Caki2 (cell line): ENCODE measurements at places on chromosomes 7 and 10.

DNA sequence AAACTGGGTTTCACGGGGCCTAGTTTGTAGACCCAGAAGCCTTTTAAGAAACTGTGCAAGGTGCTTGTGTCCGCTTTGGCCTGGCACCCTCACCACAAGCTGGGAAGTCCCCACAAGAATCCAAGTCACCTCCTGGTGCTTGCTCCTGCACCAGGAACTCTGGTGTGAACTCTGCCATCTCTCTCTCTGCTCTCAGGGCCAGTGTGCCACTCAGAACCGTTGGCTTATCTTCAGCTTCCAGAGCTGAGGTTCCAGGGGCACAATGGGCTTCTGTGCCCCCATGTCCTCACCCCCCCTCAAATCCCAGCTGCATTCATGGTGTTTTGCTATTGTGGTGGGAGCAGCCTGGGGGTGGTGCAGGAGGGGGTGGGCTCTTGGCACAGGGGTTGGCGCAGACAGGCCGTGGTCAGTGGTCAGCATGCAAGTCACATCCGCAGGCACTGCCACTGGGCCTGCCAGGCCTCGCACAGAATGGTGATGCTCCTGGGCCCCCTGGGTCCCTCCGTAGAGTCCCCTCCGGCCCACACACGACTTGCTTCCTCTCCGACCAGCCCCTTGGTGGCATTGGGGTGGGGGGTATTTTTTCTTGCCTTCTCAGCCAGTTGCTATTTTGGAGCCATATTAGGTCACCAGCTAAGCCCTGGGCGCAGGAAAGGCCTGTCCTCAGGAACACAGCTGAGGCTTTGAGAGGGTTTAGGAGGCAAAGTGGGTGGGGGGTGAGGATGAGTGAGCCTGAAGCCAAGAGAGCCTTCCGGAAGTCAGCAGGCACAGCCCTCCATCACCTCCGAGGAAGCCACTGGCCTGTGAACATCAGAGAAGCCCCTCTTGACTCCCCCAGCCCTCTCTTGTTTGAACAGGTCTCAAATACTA is 3.0 kb downstream of the ZCCHC24 start:
- DNase-seq: no peak

DNA sequence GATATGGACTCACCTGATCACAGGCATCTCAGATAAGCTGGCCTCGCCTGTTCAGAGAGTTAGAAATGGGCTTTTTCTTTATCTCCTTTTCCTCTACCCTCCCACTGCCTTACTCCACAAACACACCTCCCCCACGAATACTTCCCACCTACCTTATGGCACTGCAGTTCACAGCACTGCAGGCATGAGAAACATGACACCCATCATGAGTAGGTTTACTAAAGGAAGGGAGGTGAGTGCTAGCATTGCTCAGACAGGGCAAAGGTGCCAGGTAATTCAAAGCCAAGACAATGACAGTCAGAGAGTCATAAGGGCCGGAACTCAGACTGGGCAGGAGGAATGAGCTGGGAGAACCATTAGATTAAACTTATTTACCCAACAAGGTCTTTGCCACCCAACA is 220.6 kb downstream of the FAM107B start:
- DNase-seq: peak; percentile 56

DNA sequence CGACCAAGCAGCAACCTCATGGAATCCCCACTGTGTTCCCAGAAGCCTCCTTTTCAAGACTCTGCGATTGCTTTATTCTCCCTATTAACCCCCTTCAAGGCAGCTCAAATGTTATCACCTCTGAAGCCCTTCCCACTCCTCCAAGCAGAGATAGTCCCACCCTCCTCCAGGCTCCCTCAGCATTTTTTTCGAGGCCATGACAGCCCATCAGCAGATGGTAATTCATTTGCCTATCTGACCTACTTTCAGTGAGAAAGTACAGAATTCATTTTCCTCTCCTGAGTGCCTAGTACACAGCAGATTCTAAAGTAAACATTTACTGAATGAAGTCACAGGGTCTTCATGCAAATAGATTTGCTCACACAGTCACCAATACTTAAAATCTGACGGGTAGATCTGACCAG is 47.8 kb downstream of the HERPUD2 start:
- DNase-seq: no peak

DNA sequence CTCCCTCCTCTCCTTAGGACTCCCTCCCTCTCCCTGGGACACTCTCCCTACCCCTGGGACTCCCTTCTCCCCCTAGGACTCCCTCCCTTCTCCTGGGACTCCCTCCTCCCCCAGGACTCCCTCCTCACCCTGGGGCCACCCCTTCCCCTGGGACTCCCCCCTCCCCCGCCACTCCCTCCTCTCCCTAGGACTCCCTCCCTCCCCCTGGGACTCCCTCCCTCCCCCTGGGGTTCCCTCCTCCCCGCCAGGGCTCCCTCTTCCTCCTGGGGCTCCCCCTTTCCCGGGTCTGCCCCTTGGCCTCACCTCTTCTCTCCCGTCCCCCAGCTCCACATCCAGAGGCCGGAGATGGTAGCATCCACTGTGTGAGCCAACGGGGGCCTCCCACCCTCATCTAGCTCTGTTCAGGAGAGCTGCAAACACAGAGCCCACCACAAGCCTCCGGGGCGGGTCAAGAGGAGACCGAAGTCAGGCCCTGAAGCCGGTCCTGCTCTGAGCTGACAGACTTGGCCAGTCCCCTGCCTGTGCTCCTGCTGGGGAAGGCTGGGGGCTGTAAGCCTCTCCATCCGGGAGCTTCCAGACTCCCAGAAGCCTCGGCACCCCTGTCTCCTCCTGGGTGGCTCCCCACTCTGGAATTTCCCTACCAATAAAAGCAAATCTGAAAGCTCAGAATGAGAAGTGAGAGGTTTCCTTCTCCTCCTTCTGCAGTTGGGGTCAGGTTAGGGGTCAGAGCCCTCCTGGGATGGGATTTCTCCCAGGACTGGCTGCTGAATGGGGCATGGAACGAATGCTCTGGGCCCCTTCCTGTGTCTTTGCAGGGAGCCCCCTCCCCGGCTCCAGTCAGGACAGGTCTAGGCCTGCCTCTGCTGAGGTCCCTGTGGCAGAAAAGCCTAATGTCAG is 1.4 kb upstream of the MUC17 start:
- no peak for DNase-seq

- DNase-seq: no peak
Observed at GRCh38 chr7:122454776-122455507, 150.4 kb upstream of the FEZF1 start.

GRCh38 chr10:106873770-106874603 is 290.5 kb downstream of the SORCS1 start:
- DNase-seq: no peak

- DNase-seq: no peak
Observed at GRCh38 chr10:120791316-120791715, 59.8 kb upstream of the WDR11 start.

DNA sequence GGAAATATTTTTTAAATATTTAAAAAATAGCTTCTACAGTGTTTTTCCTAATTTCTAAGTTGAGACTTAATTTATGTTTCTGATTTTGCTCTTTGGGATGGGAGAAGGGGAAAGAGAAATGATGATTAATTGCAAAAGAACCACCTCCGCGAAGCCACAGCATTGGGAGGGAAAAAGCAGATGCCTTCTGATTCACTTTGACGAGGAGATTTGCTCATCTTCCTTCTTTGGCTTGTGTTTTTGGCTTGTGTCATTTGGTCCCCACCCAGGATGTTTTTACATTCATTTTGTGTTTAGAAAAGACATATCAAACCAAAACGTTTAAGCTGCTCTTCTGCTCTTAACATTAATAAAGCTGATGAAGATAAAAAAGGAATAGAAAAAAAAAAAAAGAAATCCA is 121.7 kb downstream of the MACC1 start:
- no peak for DNase-seq

GRCh38 chr10:88913788-88914187 is 33.7 kb downstream of the STAMBPL1 start:
- DNase-seq: no peak

DNA sequence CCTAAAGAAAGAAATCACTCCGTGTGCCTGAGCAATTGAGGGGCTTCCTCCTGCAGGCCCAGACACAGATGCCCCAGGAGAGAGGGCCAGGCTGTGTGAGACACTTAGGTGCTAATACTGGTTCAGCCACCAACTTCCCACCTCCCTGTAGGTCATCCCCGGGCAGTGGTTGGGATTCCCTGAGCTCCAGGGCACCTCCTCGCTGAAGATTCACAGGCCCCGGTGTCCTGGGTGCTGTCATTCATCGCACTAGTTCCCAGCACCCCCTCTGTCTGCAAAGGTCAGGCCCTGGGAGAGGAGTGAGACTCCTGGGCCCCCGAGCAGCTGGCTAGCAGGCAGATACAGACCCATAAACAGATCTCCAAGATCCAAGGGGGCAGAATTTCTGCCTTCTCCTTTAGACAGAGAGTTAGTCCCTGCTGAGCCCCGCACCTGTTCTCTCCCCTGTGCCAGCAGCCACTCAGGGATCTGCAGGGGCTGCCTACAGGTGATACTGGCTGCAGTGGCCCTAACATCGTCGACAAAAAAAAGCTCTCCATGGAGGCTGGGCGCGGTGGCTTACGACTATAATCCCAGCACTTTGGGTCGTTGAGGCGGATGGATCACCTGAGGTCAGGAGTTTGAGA is 38.2 kb upstream of the GTF2I start:
- no peak for DNase-seq

- DNase-seq: no peak
Observed at GRCh38 chr10:67288688-67289410, 363.0 kb downstream of the LRRTM3 start.

GRCh38 chr10:95759233-95759826 is 3.4 kb downstream of the ENTPD1 start:
- no peak for DNase-seq

- no peak for DNase-seq
Observed at GRCh38 chr7:148060724-148061123, 529.8 kb upstream of the C7orf33 start.

GRCh38 chr7:83739527-83739926 is 90.6 kb upstream of the SEMA3E start:
- DNase-seq: no peak

- DNase-seq: no peak
Observed at GRCh38 chr7:12814107-12814506, 126.7 kb downstream of the ARL4A start.

- DNase-seq: no peak
Observed at GRCh38 chr7:43136064-43136463, 23.6 kb downstream of the HECW1 start.

GRCh38 chr7:26534649-26535482 is 243.2 kb downstream of the SNX10 start:
- no peak for DNase-seq

GRCh38 chr10:86536294-86536861 is 14.8 kb upstream of the WAPL start:
- no peak for DNase-seq

DNA sequence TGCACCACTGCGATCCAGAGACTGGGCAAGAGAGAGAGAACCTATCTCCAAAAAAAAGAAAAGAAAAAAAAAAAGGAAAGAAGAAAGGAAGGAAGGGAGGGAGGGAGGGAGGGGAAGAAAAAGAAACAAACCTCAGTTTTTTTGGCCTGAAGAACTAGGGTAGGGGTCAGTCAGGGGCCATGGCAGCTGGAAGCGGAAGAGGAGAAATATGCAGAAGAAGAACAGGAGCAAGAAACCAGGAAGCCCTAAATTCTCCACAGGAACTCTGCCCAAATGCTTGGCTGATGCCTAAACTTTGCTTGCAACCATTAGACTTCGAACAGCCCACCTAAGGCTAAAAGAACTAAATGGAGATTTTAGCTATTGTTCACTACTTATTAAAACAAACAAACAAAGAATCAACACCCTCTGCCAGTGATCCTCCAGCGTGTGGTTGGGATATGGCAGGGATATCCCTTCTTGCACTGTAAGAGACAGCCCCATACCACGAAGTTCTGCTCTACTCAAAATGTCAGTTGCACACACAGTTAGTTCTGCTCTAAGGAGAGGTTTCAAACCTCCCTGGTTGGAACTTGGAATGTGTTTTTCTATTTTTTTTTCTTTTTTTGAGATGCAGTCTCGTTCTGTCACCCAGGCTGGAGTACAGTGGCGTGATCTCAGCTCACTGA is 139.5 kb downstream of the FAM107B start:
- no peak for DNase-seq

DNA sequence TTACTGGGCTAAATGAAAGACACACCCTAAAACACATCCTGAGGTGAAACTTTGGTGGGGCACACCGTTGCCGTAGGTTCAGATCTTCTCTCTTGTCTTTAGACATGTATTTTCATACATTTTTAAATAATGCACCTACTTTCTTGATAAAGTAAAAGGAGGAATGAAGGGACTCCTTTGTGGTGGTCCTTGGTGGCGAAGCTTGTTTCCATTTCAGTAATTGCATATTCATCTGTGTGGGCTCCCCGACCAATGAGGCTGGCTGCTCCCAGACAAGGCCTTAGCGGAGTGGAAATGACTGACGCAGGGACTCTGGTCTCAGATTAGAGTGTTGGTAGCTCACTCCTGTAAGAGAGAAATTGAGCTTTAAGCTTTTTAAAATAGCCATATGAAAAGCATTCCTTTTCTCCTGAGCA is 815 bp downstream of the CCSER2 start:
- peak; percentile 42 for DNase-seq

DNA sequence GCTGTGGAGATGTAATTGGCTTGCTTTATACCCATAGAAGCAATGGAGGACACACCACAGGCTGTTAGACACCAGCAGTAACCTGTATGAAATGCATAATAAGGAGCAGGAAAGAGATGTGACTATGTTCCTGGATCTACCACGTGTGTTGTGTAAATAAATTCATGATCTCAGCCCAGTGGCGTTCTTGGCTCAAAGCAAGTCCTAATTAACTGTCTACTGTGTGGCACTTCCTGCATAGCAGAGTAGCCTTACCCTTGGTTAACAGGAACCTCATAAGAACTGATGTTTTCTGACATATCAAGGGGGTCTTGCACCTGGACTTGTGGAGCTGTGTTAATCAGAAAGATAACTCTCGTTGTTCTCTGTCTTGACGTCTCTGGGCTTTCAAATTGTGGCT is 25.7 kb upstream of the FAM180A start:
- peak; percentile 52 for DNase-seq

GRCh38 chr7:21377545-21377944 is 50.3 kb upstream of the SP4 start:
- DNase-seq: no peak

DNA sequence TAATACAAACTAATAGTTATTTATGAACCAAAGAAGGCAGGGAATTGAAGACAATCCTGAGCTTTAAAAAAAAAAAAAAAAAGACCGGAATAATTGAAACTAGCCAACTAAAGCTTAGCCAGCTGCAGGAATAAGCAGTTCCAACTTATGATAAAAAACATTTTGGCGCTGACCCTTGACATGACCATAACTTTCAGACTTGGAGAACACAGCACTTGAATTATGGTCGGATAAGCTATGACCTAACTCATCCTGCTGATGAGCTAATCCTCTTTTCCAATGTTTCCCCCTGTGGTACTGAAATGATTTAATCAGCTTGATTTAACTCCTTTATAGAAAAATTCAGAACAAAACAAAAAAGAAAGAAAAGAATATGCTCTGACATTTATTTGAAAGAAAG is 181.8 kb downstream of the DGKB start:
- DNase-seq: no peak

DNA sequence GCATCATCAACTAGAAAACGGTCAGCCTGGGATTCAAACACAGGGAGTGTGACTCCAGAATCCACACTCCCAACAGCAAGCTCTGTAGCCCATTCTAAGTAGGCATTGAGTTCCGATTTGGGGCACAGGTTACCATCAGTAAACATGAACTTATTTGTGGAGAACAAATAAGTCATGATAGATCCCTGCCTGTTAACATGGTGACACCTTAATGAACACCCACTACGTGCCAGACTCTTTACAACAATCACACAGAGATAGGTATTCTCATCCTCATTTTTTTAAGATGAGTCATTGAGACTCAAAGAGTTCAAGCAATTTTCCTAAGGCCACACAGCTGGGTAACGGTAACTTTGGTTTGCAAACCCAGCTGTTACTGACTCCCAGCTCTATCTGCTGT is 91.5 kb downstream of the LYZL2 start:
- peak; percentile 21 for DNase-seq
